ENCODE measurements at places on chromosomes 7 and 10.
A peak's percentile ranks its signal among the peaks of the same experiment; 100 is the strongest.

GRCh38 chr10:45239642-45240041 lies 75.8 kb downstream of the OR13A1 start:
- H3K27me3 ChIP-seq, result no peaks in the 10 kb centered on the region
- H3K36me3 ChIP-seq, result no peaks in the 10 kb centered on the region

DNA sequence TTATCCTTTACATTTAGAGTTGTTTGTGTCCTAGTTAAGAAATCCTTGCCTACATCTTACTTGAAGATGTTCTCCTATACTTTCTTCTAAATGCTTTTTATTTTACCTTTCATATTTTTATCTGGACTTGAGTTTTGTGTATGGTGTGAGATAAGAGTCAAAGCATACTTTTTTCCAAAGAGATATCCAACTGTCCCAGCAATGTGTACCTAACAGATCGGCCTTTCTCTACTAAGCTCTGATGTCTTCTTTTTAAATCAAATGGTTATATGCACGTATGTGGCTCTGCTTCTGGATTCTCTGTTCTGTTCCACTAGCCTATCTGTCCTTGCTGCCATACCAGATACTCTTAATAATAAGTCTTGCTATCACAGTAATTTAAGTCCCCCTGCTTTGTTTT lies 7.2 kb downstream of the IKZF5 start:
- H3K36me3 ChIP-seq, result no peaks in the 10 kb centered on the region
- no peak overlapping the region for H3K4me3 ChIP-seq
- DNase-seq, result no peak
- no peak overlapping the region for H3K27ac ChIP-seq
- no peaks in the 10 kb centered on the region for H3K27me3 ChIP-seq
- peaks cover 31% of the 10 kb centered on the region for H3K4me1 ChIP-seq

- no peak for DNase-seq
- H3K27me3 ChIP-seq, result no peaks in the 10 kb centered on the region
- no peak overlapping the region for H3K4me3 ChIP-seq
- no peak overlapping the region for H3K27ac ChIP-seq
- no peaks in the 10 kb centered on the region for H3K4me1 ChIP-seq
Observed at GRCh38 chr10:121627876-121628581, 29.8 kb upstream of the FGFR2 start.

DNA sequence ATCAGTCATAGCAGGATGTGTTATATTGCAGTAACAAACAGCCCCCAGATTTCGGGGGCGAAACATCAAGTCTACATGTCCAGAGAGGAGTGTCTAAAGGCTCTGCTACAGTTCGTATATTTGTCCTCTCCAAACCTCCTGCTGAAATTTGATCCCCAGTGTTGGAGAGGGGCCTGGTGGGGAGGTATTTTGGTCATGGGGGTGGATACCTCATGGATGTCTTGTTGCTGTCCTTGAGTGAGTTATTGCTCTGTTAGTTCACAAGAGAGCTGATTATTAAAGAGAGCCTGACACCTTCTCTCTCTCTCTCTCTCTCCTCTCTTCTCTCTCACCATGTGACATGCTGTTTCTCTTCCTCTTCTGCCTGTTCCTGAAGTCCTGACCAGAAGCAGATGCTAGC lies 343.7 kb downstream of the TCERG1L start:
- DNase-seq, result no peak
- no peaks in the 10 kb centered on the region for H3K4me1 ChIP-seq
- H3K36me3 ChIP-seq, result no peaks in the 10 kb centered on the region

DNA sequence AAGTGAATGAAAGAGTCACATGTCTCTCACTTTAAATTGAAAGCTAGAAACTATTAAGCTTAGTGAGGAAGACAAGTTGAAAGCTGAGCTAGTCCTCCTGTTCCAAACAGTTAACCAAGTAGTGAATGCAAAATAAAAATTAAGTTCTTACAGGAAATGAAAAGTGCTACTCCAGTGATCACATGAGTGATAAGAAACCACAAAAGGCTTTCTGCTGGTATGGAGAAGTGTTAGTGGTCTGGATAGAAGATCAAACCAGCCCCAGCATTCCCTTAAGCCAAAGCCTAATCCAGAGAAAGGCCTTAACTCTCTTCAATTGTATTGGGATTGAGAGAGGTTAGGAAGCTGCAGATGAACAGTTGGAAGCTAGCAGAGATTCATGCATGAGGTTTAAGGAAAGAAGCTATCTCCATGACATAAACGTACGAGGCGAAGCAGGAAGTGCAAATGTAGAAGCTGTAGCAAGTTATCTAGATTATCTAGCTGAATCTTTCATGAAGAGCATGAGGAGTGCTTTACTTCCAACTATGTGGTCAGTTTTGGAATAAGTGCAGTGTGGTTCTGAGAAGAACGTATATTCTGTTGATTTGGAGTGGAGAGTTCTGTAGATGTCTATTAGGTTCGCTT lies 261.6 kb downstream of the MDFIC start:
- no peaks in the 10 kb centered on the region for H3K36me3 ChIP-seq
- DNase-seq, result no peak
- H3K4me1 ChIP-seq, result no peaks in the 10 kb centered on the region
- H3K4me3 ChIP-seq, result no peak overlapping the region

- DNase-seq, result peak; percentile 77
- peaks cover 10% of the 10 kb centered on the region for H3K36me3 ChIP-seq
- H3K4me3 ChIP-seq, result no peak overlapping the region
- H3K4me1 ChIP-seq, result peaks cover 16% of the 10 kb centered on the region
Observed at GRCh38 chr10:119336599-119336998, 129.2 kb downstream of the GRK5 start.

- peaks cover 19% of the 10 kb centered on the region for H3K36me3 ChIP-seq
- no peaks in the 10 kb centered on the region for H3K4me1 ChIP-seq
- no peak overlapping the region for H3K4me3 ChIP-seq
- H3K27me3 ChIP-seq, result no peaks in the 10 kb centered on the region
- DNase-seq, result no peak
Observed at GRCh38 chr7:134660961-134661376, 14.3 kb downstream of the BPGM start.

DNA sequence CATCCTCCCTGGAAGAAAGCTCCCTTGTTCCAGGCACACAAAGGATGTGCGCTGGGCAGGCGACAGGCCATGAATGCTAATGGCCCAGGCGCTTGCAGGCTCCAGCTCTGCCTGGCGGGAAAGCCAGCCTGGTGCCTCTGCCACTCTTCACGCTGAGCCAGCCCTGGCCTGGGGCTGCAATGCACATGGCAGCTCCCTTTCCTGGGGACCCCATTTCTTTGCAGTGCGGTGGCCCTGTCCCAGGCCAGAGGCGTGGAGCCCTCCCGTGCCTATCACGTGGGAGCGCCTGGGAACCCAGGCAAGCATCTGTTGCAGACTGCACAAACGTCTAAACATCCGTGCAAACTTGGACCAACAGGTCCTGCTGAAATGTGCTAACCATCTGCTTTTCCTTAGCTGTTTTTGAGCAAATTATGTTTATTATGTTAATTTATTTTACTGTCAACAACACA lies 152.1 kb upstream of the LYZL2 start:
- H3K36me3 ChIP-seq, result no peaks in the 10 kb centered on the region
- peak overlapping the region; percentile 1 for H3K27ac ChIP-seq
- peaks cover 29% of the 10 kb centered on the region for H3K4me1 ChIP-seq
- DNase-seq, result no peak

DNA sequence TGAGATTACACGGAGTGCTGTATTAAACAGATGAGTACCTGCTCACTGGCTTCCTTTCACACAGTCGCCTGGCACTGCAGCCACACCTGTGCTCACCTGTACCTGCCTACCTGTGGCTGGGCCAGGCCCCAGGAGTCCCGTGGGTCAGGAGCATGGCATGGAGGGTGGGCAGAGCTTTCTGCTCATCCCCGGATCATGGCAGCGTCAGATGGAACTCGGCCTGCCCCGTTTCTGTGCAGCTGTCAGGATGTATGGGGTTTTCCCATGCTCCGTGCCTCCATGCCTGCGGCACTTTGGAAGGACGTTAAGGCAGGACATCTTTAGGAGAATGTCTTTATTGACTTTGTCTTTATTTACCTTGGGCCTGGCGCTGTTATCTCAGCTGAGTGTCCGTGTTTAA lies 112.2 kb downstream of the MGMT start:
- H3K27me3 ChIP-seq, result no peaks in the 10 kb centered on the region

DNA sequence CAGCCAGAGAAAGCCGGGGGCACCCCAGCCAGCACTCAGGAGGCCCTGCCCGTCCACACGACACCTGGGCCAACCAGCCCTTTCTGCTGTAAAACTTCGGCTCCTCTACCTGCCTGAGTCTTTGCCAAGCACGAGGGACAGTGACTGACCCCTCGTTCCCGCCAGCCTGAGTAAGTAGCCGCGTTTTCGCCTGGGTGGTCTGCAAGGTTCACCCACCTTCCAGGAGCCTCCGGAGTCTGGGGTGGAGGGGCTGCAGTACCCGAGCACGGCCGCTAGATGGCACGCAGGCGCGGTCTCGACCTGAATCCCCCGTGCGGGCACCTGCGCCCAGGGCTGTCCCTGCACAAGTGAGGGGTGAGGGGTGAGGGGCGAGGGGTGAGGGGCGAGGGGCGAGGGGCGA lies 192.7 kb downstream of the PTPRN2 start:
- H3K27ac ChIP-seq, result no peak overlapping the region
- no peak overlapping the region for H3K4me3 ChIP-seq
- H3K36me3 ChIP-seq, result no peaks in the 10 kb centered on the region
- DNase-seq, result no peak
- no peaks in the 10 kb centered on the region for H3K4me1 ChIP-seq

GRCh38 chr7:28641752-28642545 lies 229.6 kb downstream of the CREB5 start:
- no peaks in the 10 kb centered on the region for H3K4me1 ChIP-seq
- H3K36me3 ChIP-seq, result no peaks in the 10 kb centered on the region
- H3K4me3 ChIP-seq, result no peak overlapping the region
- H3K27me3 ChIP-seq, result no peaks in the 10 kb centered on the region

GRCh38 chr10:6711408-6711841 lies 131.3 kb upstream of the PRKCQ start:
- H3K4me3 ChIP-seq, result no peak overlapping the region
- peaks cover 14% of the 10 kb centered on the region for H3K27me3 ChIP-seq
- H3K27ac ChIP-seq, result no peak overlapping the region
- H3K4me1 ChIP-seq, result no peaks in the 10 kb centered on the region

DNA sequence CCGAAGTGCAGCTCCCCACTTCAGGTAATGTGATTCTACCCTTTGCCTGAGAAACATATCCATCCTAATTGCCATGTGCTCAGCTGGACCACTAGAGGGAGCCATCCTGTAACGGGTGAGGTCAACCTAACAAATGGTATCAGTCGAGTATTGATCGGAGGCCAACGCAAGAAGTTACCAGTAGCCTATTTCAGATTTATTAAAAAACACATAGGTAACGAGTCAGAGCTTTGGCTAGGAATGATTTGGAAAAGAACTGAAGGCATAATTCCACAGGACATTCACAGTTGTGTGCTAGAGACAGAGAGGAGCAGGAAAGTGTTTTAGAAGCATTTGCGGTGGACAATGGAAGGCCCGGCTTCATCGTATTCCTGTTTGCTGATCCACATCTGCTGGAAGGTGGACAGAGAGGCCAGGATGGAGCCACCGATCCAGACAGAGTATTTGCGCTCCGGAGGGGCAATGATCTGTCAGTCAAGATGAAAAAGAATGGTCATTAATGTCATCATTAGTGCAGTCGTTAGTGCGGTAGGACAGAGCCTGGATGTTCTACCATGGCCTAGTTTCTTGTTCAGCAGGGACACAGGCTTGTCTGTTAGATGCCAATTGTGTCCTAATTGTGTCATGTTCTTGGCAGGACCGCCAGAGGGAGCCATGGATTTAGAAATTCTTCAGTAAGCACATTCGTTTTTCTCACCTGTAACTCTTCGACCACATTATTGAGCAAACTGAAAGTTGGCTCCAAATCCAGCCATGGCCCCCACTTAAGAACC lies 17.5 kb downstream of the ACTA2 start:
- peaks cover 49% of the 10 kb centered on the region for H3K36me3 ChIP-seq
- no peaks in the 10 kb centered on the region for H3K27me3 ChIP-seq
- peak; percentile 74 for DNase-seq
- H3K27ac ChIP-seq, result peak overlapping the region; percentile 55

DNA sequence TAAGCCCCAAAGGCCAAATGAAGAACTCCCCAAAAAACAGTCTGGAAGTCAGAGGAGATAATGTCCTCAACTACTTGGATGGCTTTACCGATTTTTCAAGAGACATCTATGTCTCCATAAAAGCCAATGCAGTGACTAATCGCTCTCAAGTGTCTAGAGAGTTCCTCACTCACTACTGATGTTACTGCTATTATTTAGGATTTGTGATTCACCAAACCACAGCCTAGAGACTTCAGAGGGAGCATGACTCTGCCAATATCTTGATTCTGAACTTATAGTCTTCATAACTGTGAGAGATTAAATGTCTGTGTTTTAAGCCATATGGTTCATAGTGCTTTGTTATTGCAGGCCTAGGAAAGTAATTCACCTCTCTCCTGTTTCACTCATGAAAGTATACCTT lies 160.2 kb downstream of the IPMK start:
- H3K27ac ChIP-seq, result no peak overlapping the region
- DNase-seq, result no peak

DNA sequence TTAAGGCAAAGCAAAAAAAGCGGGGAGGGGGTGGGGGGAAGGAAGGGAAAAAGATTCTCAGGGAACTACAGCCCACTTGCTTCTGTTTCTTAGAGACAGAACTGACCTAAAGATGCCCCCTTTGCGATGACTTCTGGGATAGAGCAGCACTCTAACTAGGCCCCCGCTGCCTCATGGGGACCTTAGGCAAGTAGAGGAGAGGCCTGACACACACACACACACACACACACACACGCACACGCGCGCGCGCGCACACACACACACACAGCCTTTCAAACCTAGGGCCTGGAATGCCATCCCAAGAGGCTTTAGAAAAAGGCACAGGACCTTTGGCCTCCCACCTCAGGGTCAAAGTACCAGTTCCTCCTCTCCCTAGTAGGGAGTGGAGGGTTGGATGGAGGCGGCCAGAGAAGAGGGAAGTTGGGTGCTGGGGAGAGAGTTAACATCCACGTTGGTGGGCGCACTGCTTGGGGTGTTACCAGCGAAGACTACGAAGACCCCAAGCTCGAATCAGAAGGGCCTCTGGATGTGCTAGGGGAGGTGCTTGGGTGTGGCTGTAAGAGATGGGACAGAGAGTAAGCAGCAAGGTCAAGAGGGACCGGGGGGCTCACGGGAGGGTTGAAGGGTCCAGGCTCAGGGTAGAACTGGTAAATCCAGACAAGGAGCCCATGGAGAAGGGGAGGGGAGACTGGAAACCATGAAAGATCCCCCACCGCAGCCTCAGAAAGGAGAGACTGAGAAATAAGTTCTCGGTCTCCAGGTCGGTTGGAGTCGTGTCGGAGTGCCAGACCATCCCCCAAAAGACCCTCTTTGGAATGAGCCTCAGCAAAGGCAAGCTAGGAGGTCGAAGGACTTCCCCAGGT lies 1.2 kb upstream of the COL1A2 start:
- H3K36me3 ChIP-seq, result no peaks in the 10 kb centered on the region
- peak overlapping the region; percentile 91 for H3K27ac ChIP-seq
- peak; percentile 31 for DNase-seq
- H3K27me3 ChIP-seq, result peaks cover 4% of the 10 kb centered on the region
- no peak overlapping the region for H3K4me3 ChIP-seq
- no peaks in the 10 kb centered on the region for H3K4me1 ChIP-seq

GRCh38 chr7:114786455-114786854 lies 135.4 kb upstream of the MDFIC start:
- H3K36me3 ChIP-seq, result no peaks in the 10 kb centered on the region
- H3K27me3 ChIP-seq, result no peaks in the 10 kb centered on the region
- no peak for DNase-seq
- no peak overlapping the region for H3K27ac ChIP-seq
- no peaks in the 10 kb centered on the region for H3K4me1 ChIP-seq
- no peak overlapping the region for H3K4me3 ChIP-seq
